Aorta (tissue), 5 donors: ENCODE measurements at places on chromosomes 4 and X. TPM values are rescaled to one million over a fixed set of nuclear protein-coding genes. Genes with fewer than 3 reads are reported as not detected.
A peak's percentile ranks its signal among the peaks of the same experiment; 100 is the strongest.

FGG gene
- 0.87 TPM for total RNA-seq

- no peak for DNase-seq
- no peaks in the 10 kb centered on the region for H3K36me3 ChIP-seq
- H3K4me1 ChIP-seq: peaks cover 1% of the 10 kb centered on the region
- H3K27me3 ChIP-seq: no peaks in the 10 kb centered on the region
- no peak overlapping the region for H3K27ac ChIP-seq
Observed at GRCh38 chr4:173230062-173230461, 61.5 kb downstream of the GALNT7 start.

GRCh38 chr4:47837908-47838294, at the start of gene CORIN:
TSS of gene CORIN (minus strand) at chr4:47838067. CDS start at chr4:47837949, 118 bp downstream.
- H3K36me3 ChIP-seq: no peaks in the 10 kb centered on the region
- H3K4me3 ChIP-seq: peak within 1 kb of the TSS; percentile 16
- H3K27ac ChIP-seq: no peak within 1 kb of the TSS

GRCh38 chrX:129686422-129686948, 31.7 kb upstream of the APLN start:
- no peaks in the 10 kb centered on the region for H3K36me3 ChIP-seq
- peak; percentile 54 for DNase-seq
- H3K27me3 ChIP-seq: no peaks in the 10 kb centered on the region
- no peaks in the 10 kb centered on the region for H3K4me1 ChIP-seq
- no peak overlapping the region for H3K27ac ChIP-seq
- H3K4me3 ChIP-seq: no peak overlapping the region

DNA sequence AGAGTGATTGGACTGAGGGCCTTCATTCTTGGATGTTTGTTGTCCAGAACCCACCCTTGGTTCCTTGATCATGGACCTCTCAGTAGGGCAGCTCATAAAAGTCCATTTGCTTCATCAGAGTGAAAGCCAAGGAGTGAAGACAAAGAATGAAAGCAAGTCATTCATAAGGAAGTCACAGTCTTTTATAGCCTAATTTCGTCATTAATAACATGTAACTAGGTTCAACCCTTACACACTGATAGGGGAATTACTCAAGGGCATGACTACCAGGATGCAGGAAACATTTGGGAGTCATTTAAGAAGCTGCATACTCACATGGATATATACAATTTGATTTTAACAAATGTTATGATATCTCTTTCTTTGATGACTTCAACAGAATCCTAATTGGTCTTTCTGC, 95.2 kb downstream of the RPA4 start:
- H3K4me1 ChIP-seq: no peaks in the 10 kb centered on the region
- no peaks in the 10 kb centered on the region for H3K36me3 ChIP-seq
- H3K27me3 ChIP-seq: no peaks in the 10 kb centered on the region
- no peak overlapping the region for H3K4me3 ChIP-seq
- no peak overlapping the region for H3K27ac ChIP-seq

ARHGEF6 gene
- total RNA-seq: 37.6 TPM

DNA sequence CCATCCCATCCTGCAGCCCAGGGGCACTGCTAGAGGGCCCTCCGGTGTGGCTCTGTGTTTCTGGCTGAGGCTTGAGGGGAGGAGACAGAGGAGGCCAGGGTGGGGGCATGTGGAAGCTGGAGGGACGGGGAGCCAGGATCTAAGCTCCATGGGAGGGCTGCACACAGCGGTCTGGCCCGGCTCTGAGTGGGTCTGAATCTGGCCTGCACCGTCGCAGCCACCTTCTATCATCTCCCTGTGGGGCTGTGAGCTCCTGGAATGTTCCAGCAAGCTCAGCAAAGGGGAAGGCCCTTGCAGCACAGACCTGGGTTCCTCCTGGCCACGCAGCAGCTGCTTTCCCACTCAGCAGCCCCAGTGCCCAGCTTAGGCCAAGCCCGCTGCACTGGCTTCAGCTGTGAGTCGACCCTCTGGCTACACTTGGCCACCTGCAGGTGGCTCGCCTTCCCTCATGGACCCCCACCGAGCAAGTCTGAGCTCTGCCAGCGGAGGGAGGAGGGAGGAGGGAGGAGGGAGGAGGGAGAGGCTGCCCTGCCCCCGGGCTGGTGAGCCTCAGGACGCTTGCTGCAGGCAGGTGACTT, 5.3 kb downstream of the NKX1-1 start:
- H3K27ac ChIP-seq: no peak overlapping the region
- DNase-seq: peak; percentile 55
- no peaks in the 10 kb centered on the region for H3K27me3 ChIP-seq
- H3K4me3 ChIP-seq: no peak overlapping the region
- H3K4me1 ChIP-seq: no peaks in the 10 kb centered on the region
- no peaks in the 10 kb centered on the region for H3K36me3 ChIP-seq

GRCh38 chrX:629230-630006, 1.2 kb upstream of the SHOX start:
- H3K27me3 ChIP-seq: no peaks in the 10 kb centered on the region
- H3K27ac ChIP-seq: no peak overlapping the region
- H3K4me3 ChIP-seq: no peak overlapping the region
- DNase-seq: no peak

DNA sequence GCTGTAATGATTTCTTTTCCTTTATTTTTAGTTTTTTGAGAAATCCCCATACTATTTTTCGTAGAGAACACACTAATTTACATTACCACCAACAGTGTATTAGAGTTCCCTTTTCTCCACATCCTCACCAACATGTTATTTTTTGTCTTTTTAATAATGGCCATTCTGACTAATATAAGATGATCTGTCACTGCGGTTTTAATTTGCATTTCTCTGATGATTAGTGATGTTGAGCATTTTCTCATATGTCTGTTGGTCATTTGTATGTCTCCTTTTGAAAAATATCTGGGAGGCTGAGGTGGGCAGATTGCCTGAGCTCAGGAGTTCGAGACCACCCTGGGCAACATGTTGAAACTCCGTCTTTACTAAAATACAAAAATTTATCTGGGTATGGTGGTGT, 30.2 kb downstream of the SPINK2 start:
- H3K4me1 ChIP-seq: no peaks in the 10 kb centered on the region
- H3K27ac ChIP-seq: no peak overlapping the region
- no peaks in the 10 kb centered on the region for H3K27me3 ChIP-seq
- no peaks in the 10 kb centered on the region for H3K36me3 ChIP-seq

DNA sequence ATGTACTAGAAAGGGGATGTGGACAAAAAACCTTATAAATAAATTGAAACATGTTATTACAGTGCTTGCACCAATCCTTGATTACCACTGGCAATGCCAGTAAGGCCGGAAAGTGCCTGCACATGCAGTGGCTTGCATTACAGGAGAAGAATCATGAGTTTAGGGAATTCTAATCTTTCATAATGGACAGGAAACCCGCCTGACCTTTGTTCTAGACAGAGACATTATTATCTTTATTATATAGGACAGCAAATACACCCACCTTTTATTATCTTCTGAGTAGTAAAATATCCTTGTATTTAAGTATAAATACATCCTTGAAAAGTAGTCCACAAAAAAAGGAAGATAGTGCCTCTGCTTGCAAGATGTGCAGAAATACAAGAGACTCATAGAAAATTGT, 379.9 kb upstream of the LCORL start:
- H3K4me3 ChIP-seq: no peak overlapping the region
- DNase-seq: no peak
- H3K27ac ChIP-seq: no peak overlapping the region
- no peaks in the 10 kb centered on the region for H3K4me1 ChIP-seq
- H3K27me3 ChIP-seq: peaks cover under 1% of the 10 kb centered on the region

DNA sequence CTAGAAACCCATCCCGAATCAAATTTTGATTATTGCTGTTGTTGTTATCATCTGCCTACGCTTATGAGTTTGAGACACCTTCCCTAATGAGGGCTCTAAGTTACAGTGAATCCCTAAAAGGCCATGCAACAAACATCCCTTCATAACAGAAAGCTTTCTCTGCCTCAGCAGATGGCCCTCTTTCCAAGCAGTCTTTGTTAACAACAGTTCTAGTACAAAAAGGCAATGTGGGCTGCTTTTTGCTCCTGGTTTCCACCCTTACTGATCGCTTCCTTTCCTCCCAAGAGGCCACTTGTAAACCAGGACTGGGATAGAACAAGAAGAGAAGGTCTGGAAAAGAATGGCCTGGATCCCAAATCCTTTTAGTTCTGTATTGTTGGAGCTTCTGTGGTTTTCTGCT, 24.2 kb downstream of the GPC4 start:
- no peaks in the 10 kb centered on the region for H3K27me3 ChIP-seq
- no peak for DNase-seq
- H3K27ac ChIP-seq: no peak overlapping the region

GRCh38 chr4:153962311-153963039, 173.6 kb upstream of the SFRP2 start:
- H3K27me3 ChIP-seq: no peaks in the 10 kb centered on the region
- H3K27ac ChIP-seq: no peak overlapping the region
- H3K36me3 ChIP-seq: no peaks in the 10 kb centered on the region
- H3K4me3 ChIP-seq: no peak overlapping the region

GRCh38 chrX:111376897-111377578, 35.0 kb downstream of the DCX start:
- no peaks in the 10 kb centered on the region for H3K27me3 ChIP-seq
- no peaks in the 10 kb centered on the region for H3K4me1 ChIP-seq
- H3K4me3 ChIP-seq: no peak overlapping the region
- no peak for DNase-seq

DNA sequence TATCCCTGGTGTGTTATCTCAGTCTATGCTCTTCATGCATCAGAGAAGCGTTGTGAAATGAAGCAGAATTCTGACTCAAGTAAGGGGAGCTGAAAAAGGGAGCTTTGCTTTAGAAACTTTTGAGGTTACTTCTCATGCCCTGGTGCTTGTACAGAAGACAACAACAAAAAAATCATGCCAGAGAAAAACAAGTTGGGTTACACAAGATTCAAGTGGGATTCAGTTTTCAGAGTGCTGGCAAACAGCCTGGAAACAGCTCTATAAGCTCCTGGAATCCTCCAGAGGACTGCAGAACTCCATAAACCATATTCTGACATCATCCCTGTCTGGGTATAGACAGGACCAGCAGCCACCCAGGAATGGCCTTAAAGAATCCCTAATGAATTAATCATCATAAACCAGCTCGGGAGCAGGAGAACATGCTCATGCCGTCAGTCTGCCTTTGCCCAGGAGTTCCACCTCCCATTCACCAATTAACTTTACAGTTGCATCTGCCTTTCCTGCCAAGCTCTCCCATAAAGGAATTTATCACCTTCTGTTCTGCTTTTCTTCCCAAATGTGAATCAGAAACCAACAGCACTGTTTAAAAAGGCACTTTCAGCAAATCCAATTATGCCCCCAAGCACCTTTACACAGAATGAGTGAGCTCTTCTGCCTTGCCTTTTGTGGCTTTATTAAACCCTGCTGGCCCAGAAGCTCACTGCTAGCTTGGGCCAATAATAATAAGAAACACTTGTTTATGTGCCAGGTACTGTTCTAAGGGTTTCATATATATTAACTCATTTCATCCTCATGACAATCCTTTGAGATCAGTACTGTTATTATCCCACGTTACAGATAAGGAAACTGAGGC, 54.5 kb upstream of the FBXW7 start:
- H3K4me3 ChIP-seq: no peak overlapping the region
- no peaks in the 10 kb centered on the region for H3K27me3 ChIP-seq
- no peak overlapping the region for H3K27ac ChIP-seq
- no peaks in the 10 kb centered on the region for H3K36me3 ChIP-seq
- DNase-seq: no peak

GRCh38 chr4:129179276-129179675, 83.3 kb downstream of the C4orf33 start:
- no peaks in the 10 kb centered on the region for H3K27me3 ChIP-seq
- no peaks in the 10 kb centered on the region for H3K4me1 ChIP-seq
- no peak overlapping the region for H3K27ac ChIP-seq
- H3K4me3 ChIP-seq: no peak overlapping the region
- no peaks in the 10 kb centered on the region for H3K36me3 ChIP-seq

PLK4 gene
- 1.3 TPM for total RNA-seq
